NCI-H187 treated with DMSO at 0.1 percent for 48 hours (cell line): ENCODE measurements at places on chromosomes 16 and 17.

DNA sequence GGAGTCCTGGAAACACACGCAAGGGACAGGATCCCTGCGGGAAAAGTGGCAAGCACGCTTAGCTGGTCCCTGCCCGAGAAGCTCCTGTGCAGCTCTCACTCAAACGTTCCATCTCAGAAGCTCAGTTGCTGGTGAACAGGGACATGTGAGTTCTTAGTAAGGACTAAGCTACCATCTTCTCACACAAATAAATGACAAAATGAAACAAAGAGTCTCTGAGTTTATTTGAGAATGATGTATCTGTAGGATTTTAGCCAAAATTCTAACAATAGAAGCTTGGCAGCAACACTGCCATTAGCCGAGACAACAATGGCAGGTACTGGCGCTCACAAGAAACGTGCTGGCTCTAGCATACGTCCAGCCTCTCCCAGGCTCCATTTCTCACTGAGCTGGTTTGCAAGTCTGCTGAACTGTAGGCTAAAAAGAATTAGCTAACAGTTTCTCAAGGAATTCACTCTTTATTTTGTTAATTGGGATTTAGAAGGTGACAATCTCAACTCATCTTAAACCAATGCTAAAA is 90.2 kb downstream of the VPS53 start:
- no peak for DNase-seq

- DNase-seq = no peak
These were observed 96.8 kb upstream of the CLEC3A start for GRCh38 chr16:77925531-77925930.

DNA sequence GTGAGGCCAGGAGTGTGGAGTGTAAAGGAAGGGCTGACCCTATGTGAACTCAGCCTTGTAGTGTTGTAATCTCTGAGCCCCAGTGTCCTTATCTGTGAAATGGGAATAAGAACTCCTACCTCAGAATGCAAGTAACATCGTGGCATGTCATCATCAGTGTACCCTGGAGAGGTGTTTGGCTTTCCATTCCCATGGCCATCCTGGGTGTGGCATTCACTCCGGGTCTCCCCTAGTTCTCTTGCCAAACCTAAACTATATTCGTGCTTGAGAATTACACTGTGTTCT is 1.9 kb downstream of the NXPH3 start:
- DNase-seq = no peak

- no peak for DNase-seq
These were observed 54.4 kb upstream of the RCVRN start for GRCh38 chr17:9959377-9959981.

- DNase-seq = no peak
These were observed 390 bp downstream of the SEZ6L2 start for GRCh38 chr16:29898804-29899515.

GRCh38 chr16:24986512-24987303 is 28.5 kb downstream of the ARHGAP17 start:
- no peak for DNase-seq

DNA sequence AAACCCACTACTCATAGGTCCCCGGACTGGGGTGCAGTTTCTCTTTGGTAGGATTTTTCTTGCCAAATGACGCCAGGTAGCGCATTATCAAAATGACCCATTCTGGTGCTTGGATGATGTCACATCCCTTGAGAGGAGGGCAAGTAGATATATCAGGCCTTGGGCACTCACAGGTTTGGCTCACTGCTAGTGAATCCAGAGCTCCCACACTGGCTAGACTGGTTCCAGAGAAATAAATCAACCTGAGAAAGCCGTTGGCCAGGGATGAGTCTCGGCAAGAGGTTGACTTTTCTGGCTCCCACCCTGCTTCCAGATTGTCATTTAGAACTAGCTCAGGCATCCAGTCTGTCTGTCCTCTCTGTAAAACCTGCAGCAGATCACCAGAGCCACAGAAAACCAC is 188.4 kb upstream of the MAF start:
- DNase-seq = no peak

DNA sequence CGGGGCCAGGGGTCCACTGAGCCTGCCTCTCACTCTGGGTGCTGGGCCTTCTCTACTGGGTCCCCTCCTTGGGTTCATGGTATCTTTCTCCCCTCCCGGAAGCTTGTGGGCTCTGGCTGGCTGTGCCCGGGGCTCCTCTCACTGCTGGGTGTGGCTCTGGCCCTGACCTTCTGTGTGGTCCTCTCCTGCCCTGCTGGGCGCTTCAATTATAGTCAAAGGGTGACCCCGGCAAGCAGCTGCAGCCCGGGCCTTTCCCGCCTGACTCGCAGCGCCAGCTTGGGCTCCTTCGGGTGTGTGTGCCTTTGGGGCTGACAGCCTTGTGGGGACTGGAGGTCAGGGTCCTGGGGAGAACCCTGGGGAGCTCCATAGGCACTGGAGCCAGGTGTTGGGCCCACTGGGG is 54.2 kb upstream of the PVALEF start:
- no peak for DNase-seq

- no peak for DNase-seq
These were observed 114.6 kb upstream of the TNRC6C start for GRCh38 chr17:77843896-77844295.

- no peak for DNase-seq
These were observed 1.2 kb upstream of the AKAP10 start for GRCh38 chr17:19978805-19979211.

- DNase-seq = no peak
These were observed 13.9 kb downstream of the SNN start for GRCh38 chr16:11681976-11682654.

DNA sequence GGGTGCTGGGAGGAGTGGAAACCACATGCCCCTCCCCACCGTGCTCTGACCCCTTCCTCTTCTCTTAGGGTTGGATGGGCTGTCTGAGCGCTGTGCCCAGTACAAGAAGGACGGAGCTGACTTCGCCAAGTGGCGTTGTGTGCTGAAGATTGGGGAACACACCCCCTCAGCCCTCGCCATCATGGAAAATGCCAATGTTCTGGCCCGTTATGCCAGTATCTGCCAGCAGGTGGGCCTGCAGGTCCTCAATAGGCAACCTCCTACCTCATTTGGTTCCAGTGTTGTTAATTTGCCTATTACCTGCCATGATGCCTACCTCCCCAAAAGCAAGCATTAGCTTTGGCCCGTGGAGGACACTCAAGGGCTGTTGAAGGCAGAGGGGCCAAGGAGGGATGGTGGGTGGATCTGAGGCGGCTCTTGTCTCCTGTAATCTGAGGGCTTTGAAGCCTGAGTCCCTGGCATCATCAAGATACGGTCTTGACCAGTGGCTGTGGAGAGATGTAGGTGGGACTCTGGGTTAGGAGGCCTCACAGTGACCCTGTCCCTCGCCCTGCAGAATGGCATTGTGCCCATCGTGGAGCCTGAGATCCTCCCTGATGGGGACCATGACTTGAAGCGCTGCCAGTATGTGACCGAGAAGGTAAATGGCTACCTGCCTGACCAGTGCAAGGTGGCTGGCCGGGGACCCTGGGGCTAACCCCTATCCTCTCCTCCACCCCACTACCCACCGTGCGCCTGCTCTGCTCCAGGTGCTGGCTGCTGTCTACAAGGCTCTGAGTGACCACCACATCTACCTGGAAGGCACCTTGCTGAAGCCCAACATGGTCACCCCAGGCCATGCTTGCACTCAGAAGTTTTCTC is 3.4 kb downstream of the ALDOA start:
- DNase-seq = no peak

DNA sequence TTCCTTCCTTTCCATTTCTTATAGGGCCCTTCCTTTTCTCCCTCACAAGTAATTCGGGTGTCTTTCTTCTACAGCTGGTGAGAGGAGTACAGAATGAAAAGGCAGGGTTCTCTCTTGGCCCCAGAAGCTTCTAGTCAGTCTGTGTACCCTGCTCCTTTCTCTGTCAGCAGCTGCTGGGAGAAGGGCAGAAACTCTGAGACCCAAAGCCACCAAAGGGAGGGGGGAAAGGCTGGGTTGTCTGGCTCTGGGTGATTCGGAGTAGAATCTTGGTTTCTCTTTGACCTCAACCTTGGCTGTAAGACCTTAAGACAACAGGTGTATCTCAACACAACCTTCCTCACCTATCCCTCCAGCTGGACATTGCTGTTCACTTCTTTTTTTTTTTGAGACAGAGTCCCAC is 3.3 kb upstream of the NR1D1 start:
- no peak for DNase-seq

DNA sequence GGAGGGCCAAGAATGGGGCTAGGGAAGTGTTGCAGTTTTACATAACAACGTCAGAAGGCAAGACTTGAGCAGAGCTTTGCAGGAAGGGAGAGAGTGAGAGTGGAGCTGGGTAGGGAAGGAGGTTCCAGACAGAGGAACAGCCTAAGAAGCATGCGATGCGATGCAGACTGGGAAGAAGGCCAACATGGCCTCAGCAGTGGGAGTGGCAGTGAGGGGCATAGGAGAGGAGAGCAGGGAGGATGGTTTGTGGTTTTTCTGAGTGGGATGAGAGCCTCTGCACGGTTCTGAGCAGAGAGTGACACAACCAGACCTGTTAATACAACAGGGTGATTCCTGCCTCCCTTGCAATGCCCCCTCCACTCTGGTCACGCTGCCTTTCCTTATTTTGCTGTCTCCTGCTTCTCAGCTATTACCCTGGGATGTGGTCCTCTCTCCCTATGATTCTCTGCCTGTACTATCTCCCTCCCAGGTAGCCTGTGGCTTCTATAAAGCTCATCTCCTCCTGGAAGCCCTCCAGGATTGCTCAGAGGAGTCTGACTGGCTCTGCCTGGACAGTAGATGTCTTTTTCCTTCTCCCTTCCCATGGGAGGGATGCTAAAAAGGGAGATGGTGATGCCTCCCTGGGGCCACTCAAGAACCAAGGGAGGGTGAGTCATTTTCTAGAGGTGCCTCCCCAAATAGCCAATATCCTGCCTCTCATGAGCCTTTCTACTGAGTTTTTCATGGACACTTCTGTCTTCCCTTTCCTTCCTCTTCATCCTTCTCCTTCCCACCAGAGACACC is 38.7 kb upstream of the NGFR start:
- no peak for DNase-seq

- no peak for DNase-seq
These were observed 502.3 kb downstream of the RBFOX1 start for GRCh38 chr16:7834771-7835431.

DNA sequence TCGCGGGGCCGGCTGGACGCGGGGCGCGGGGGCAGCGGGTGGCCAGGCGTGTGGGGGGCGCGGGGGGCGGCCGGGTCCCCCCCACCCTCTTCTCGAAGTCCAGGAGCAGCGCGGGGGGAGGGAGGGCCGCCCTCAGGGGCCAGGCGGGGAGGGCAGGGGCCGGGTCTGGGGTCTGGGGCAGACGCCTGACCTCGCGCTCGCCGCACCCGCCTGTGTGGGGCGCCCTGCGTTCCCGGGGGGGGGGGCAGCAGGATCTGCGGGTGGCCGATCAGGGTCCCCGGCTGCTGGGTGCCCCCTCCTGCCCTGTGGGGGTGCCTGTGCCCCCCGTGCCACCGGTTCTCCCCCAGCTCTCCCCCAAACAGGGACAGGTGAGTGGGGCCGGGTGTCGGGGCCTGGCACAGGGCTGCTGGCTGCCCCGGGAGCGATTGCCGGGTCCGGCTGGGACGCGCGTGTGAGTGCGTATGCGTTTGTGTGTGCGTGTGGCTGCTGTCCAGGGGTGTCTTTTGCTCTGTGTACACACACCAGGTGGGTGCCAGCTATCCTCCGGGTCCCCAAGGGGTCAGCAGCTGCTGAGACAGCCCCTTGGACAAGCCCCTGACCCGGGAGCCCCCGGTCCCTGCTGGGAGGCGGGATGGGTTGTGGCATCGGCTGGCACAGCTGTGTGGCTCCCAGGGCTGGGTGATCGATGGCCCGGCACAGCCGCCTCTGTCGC is 663 bp downstream of the PRR35 start:
- DNase-seq = no peak

- DNase-seq = no peak
These were observed 8.9 kb downstream of the HSD17B2 start for GRCh38 chr16:82043680-82044584.

DNA sequence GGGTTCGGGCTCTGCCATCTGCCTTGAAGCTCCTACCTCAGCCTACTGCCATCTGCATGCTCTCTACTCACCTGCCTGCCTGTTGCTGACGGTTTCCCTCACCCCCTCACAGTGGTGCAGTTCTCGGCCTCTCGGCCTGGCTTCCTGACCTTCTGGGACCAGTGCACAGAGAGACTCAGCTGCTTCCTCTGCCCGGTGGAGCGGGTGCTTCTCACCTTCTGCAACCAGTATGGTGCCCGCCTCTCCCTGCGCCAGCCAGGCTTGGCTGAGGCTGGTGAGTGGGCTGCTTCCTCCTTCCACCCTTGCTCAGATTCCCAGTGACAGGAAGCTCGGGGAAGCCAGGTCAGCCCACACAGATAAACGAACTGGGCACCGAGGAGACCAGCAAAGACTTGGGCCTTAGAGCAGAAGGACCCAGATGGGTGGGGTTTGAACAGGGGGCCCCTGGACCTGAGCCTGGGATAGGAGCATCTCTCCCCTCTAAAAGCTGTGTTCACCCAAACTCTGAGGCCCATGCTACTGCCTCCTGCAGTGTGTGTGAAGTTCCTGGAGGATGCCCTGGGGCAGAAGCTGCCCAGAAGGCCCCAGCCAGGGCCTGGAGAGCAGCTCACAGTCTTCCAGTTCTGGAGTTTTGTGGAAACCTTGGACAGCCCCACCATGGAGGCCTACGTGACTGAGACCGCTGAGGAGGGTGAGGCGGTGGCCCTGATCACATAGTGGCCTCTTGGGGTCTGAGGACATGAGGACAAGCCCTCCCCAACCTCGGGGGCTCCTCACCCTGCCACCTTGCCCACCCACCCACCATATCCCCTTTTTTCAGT is 16.4 kb downstream of the RIPOR1 start:
- no peak for DNase-seq

DNA sequence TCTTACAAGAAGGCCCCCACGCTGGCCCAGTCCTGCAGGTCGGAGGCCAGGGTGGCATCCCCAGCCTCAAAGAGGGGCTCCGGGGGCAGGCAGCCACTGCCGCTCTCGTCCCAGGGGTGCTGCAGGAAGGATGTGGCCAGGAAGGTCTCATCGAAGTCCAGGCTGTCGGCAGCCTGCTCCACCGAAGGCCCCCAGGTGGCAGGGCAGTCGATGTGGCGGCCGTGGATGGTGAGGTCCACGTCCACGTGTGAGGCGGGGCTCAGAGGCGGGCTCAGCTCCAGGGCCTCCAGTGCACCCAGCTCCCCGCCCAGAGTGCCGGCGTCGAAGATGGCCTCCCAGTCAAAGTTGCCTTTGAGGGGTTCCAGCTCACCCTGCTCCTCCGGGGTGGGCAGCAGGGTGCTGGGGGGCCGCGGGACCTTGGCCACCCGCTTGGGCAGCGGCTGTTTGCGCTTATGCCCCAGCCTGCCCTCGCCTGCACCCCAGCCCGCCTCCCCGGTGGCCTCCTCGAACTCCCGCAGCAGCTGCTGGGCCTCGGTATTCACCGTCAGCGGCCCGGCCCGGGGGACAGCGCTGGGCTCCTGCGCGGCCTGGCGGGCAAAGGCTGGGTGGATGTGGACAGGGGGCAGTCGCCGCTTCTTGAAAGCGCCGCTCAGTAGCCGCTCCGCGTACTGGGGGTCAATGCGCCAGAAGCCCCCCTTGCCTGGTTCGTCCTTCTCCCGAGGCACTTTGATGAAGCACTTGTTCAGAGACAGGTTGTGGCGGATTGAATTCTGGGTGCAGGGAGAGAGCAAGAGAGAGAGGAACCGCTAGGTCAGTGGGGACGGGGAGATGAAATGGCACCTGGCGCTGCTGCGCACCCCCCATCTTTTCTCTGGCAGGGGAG is 3.5 kb downstream of the FOXJ1 start:
- no peak for DNase-seq

GRCh38 chr16:15970743-15971439 is 21.5 kb downstream of the ABCC1 start:
- no peak for DNase-seq
